ENCODE measurements at places on chromosomes 2 and 18. TPM values are rescaled to one million over a fixed set of nuclear protein-coding genes. Genes with fewer than 3 reads are reported as not detected.

ZNG1B gene
- total RNA-seq: 19.3 TPM

GRCh38 chr2:16684676-16685339 is 19.2 kb upstream of the CYRIA start:
- no peak for DNase-seq
- H3K4me3 ChIP-seq: no peak overlapping the region
- H3K4me1 ChIP-seq: no peaks in the 10 kb centered on the region
- H3K27me3 ChIP-seq: no peaks in the 10 kb centered on the region

RAB6D gene
- not detected for total RNA-seq

REG1A gene
- not detected for total RNA-seq

CYP20A1 gene
- 31.9 TPM for total RNA-seq

DNA sequence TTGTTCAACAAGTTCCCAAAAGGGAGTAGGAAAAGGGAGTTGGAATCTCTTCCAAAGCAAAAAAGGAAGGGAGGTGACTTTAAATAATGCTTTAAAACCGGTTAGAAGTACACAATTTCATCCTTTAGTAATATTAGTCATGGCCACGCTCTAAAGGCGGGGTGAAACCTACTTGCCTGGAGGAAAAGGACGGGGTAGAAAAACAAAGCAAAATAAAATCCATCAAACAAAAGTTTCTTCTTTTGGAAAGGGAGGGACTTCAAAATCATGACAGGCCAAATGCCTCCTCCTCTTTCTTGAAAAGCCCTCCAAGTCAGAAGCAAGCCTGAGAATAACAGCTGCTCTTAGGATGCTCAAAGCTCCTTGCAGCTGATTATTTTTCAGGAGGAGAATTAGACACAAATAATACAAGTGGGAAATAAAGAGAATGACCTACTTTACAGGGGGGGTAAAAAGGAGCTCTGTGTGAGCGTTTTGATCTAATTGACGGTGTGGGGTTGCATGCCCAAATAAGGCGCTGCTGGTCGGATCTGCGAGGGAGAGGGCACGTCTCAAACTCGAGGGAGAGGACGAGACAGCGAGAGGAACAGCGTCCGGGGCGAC is 1.8 kb upstream of the NPAS2 start:
- DNase-seq: peak; percentile 28
- peaks cover 7% of the 10 kb centered on the region for H3K27me3 ChIP-seq
- H3K36me3 ChIP-seq: no peaks in the 10 kb centered on the region
- H3K4me1 ChIP-seq: peaks cover 2% of the 10 kb centered on the region

CDH7 gene
- total RNA-seq: not detected

- no peak overlapping the region for H3K27ac ChIP-seq
- DNase-seq: no peak
- H3K36me3 ChIP-seq: no peaks in the 10 kb centered on the region
- H3K4me3 ChIP-seq: no peak overlapping the region
- H3K4me1 ChIP-seq: no peaks in the 10 kb centered on the region
Observed at GRCh38 chr18:45496741-45497140, 118.5 kb upstream of the SLC14A2 start.

- H3K4me3 ChIP-seq: no peak overlapping the region
- no peak overlapping the region for H3K27ac ChIP-seq
- no peak for DNase-seq
- H3K27me3 ChIP-seq: no peaks in the 10 kb centered on the region
Observed at GRCh38 chr2:8289111-8289510, 392.7 kb upstream of the ID2 start.

GRCh38 chr2:217710211-217710765 is 292.5 kb downstream of the TNS1 start:
- no peaks in the 10 kb centered on the region for H3K36me3 ChIP-seq
- H3K4me3 ChIP-seq: no peak overlapping the region
- H3K4me1 ChIP-seq: no peaks in the 10 kb centered on the region
- peaks cover 3% of the 10 kb centered on the region for H3K27me3 ChIP-seq
- no peak overlapping the region for H3K27ac ChIP-seq
- DNase-seq: no peak

ANKRD30BL gene
- not detected for total RNA-seq

- DNase-seq: peak; percentile 25
- H3K4me1 ChIP-seq: no peaks in the 10 kb centered on the region
- H3K36me3 ChIP-seq: no peaks in the 10 kb centered on the region
- H3K4me3 ChIP-seq: no peak overlapping the region
- no peak overlapping the region for H3K27ac ChIP-seq
Observed at GRCh38 chr2:152407204-152407721, 72.3 kb downstream of the FMNL2 start.

CNDP1 gene
- total RNA-seq: 0.57 TPM

GRCh38 chr2:205216580-205216979 is 465.7 kb upstream of the NRP2 start:
- no peaks in the 10 kb centered on the region for H3K4me1 ChIP-seq
- H3K27me3 ChIP-seq: no peaks in the 10 kb centered on the region
- no peak overlapping the region for H3K27ac ChIP-seq
- H3K36me3 ChIP-seq: no peaks in the 10 kb centered on the region
- no peak overlapping the region for H3K4me3 ChIP-seq

All from natural killer cell (primary cell).